Spinal cord (tissue), 10 donors: ENCODE measurements at places on chromosomes 4 and X. TPM values are rescaled to one million over a fixed set of nuclear protein-coding genes. Genes with fewer than 3 reads are reported as not detected.

The VSIG4 gene
- polyA plus RNA-seq: 16.8 TPM

The POF1B gene
- 0.12 TPM for polyA plus RNA-seq

The ESX1 gene
- polyA plus RNA-seq: not detected

The MAGEA9 gene
- polyA plus RNA-seq: not detected

The PCDH11X gene
- 16.6 TPM for polyA plus RNA-seq

The PGAM4 gene
- 0.51 TPM for polyA plus RNA-seq

The MAGEA9B gene
- polyA plus RNA-seq: not detected

The ZDHHC15 gene
- polyA plus RNA-seq: 9.1 TPM

The GLRA2 gene
- polyA plus RNA-seq: 49.6 TPM

The TEX11 gene
- not detected for polyA plus RNA-seq

The PDCL2 gene
- polyA plus RNA-seq: not detected

The PHEX gene
- 0.92 TPM for polyA plus RNA-seq

The DGAT2L6 gene
- not detected for polyA plus RNA-seq

The ABRAXAS1 gene
- 10.3 TPM for polyA plus RNA-seq

The CACNA1F gene
- polyA plus RNA-seq: 0.11 TPM

The CFAP299 gene
- 4.7 TPM for polyA plus RNA-seq

The CLDN34 gene
- 0.53 TPM for polyA plus RNA-seq

The SMIM31 gene
- not detected for polyA plus RNA-seq

The VGLL1 gene
- not detected for polyA plus RNA-seq

The FAM47A gene
- not detected for polyA plus RNA-seq

The NOX1 gene
- 0.84 TPM for polyA plus RNA-seq

The EXOC1 gene
- polyA plus RNA-seq: 50.9 TPM

The ZBTB49 gene
- polyA plus RNA-seq: 7.5 TPM

The ETNPPL gene
- 2.9 TPM for polyA plus RNA-seq
